ENCODE measurements at places on chromosomes 6 and 20.

GRCh38 chr20:51695574-51696303, 72.5 kb downstream of the ATP9A start:
- H3K4me1 ChIP-seq, result peaks cover 15% of the 10 kb centered on the region
- no peak for DNase-seq
- H3K27me3 ChIP-seq, result no peaks in the 10 kb centered on the region
- peaks cover 19% of the 10 kb centered on the region for H3K36me3 ChIP-seq

- H3K27ac ChIP-seq, result peak overlapping the region; percentile 61
- no peaks in the 10 kb centered on the region for H3K27me3 ChIP-seq
- peaks cover 12% of the 10 kb centered on the region for H3K4me1 ChIP-seq
- DNase-seq, result no peak
- no peak overlapping the region for H3K4me3 ChIP-seq
Measured at GRCh38 chr6:142848156-142848555, 96.8 kb downstream of the HIVEP2 start.

DNA sequence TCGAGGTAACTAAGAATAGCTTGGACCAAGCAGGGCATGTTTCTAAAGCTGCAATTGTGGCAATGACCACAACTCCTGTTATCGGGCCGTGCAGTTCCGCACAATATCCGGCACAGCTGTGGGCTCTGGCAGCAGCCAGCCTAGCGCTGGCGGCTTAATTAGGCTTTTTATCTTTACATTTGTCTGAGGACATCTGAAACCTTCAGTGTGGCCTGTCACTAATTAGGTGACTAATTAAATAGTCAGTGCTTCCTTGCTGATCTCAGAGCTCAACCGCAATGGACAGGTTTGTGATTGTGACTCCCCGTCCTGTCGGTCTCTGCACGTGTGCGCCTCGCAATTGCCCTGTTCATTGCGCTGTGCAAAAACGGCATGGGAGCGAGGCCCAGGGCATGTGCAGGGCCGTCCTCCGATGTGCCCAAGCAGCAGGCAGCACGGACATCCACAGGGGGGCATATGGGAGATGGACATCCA, 134.8 kb upstream of the INSM1 start:
- H3K27me3 ChIP-seq, result no peaks in the 10 kb centered on the region
- H3K27ac ChIP-seq, result no peak overlapping the region
- H3K4me3 ChIP-seq, result no peak overlapping the region
- DNase-seq, result no peak
- H3K36me3 ChIP-seq, result no peaks in the 10 kb centered on the region

GRCh38 chr6:51137777-51138176, 319.1 kb downstream of the TFAP2B start:
- no peak overlapping the region for H3K4me3 ChIP-seq
- H3K27me3 ChIP-seq, result no peaks in the 10 kb centered on the region
- no peak for DNase-seq
- no peaks in the 10 kb centered on the region for H3K4me1 ChIP-seq
- H3K36me3 ChIP-seq, result no peaks in the 10 kb centered on the region
- H3K27ac ChIP-seq, result no peak overlapping the region

DNA sequence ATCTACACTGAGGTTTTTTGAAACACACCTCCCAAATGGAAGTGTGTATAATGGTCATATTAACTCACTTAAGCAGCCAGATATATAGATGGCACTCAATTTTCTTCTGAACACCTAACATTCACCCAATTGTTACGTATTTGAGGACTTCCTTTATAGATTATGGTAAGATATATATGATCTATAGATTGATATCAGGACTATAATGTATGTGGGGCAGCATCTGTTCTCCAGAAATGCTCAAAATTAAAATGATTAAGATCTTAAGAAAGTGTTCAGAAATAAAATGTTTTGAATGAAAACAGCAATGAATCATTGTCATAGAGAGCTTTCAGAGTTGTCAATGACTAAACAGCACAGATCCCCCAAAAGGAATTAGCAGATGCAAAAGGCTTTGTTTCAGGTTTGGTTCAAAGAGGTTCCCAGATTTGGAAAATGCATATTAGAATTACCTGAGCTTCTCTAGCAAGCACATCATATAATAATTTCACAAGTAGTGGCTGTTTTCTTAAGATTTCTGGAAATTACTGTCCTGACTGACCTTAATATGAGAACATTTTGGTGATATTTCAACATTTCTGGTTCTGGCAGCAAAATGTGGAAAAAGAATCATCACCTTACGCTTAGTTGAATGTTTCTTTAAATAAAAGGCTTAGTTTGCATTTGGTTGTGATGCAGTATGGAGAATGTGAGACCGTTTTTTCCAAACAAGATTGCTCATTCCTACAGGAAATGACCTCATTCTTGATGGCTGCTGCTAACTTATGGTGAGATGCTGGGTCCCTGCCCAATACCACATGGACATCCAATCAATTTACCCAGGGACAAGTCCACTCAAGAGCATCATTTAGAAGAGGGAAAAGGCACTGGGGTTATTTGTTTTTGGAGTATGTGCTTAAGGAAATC, 31.5 kb downstream of the TRAF3IP2 start:
- no peak for DNase-seq
- no peak overlapping the region for H3K4me3 ChIP-seq
- H3K36me3 ChIP-seq, result peaks cover 13% of the 10 kb centered on the region
- peaks cover 23% of the 10 kb centered on the region for H3K4me1 ChIP-seq
- no peaks in the 10 kb centered on the region for H3K27me3 ChIP-seq
- H3K27ac ChIP-seq, result peak overlapping the region; percentile 88

GRCh38 chr6:34358389-34358905, 34.0 kb downstream of the NUDT3 start:
- DNase-seq, result no peak
- no peaks in the 10 kb centered on the region for H3K36me3 ChIP-seq
- no peaks in the 10 kb centered on the region for H3K4me1 ChIP-seq
- H3K4me3 ChIP-seq, result no peak overlapping the region
- no peaks in the 10 kb centered on the region for H3K27me3 ChIP-seq
- H3K27ac ChIP-seq, result no peak overlapping the region

DNA sequence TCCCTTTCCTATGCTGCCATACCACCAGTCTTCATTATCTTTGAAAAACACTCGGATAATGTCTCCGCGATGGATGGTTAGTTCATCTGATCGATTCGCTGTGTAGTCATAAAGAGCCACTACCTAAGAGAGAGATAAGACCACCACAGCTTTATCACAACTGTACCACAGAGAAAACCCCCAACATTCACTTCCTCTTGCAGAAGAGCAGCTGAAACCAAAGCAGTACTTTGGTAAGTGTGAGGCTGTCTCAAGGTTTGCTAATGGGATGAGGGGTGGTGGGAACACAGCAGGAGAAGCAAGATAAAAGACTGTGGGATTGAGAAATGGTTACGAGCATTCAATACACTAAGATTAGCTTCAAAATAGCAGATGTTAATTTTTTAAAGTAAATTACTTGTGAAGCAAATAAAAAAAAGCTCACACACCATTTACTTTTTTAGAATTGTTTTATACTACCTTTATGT, 142.1 kb downstream of the MYB start:
- peaks cover 3% of the 10 kb centered on the region for H3K36me3 ChIP-seq
- H3K27ac ChIP-seq, result no peak overlapping the region
- DNase-seq, result peak; percentile 10
- H3K4me1 ChIP-seq, result no peaks in the 10 kb centered on the region
- H3K27me3 ChIP-seq, result no peaks in the 10 kb centered on the region

DNA sequence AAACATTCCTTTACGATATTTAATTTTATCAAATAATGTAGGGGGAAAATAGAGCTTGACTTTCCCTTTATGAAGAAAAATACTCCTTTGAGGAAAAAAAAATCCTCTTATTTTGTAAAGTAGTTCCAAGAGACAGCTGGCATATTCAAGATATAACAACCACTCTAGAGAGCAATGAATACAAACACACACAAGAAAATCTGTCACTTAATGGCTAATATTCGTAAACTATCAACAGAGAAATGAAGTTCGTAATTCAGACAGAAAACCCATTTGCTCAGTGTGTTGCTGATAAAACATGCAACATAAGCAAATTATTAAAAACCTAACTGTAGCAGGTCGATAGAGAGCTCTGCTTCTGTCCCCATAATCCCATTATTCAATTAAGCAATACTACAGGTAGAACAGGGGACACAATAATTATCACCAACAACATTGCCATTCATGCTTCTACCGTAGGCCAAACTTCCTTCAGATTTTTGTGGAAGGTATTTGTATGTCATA, 714.4 kb upstream of the MARCKS start:
- H3K27ac ChIP-seq, result no peak overlapping the region
- H3K27me3 ChIP-seq, result no peaks in the 10 kb centered on the region
- no peak for DNase-seq
- H3K4me1 ChIP-seq, result no peaks in the 10 kb centered on the region
- H3K36me3 ChIP-seq, result no peaks in the 10 kb centered on the region

- DNase-seq, result no peak
- no peak overlapping the region for H3K27ac ChIP-seq
- H3K27me3 ChIP-seq, result no peaks in the 10 kb centered on the region
- H3K36me3 ChIP-seq, result no peaks in the 10 kb centered on the region
- no peaks in the 10 kb centered on the region for H3K4me1 ChIP-seq
Measured at GRCh38 chr6:80465513-80465912, 359.0 kb downstream of the BCKDHB start.

DNA sequence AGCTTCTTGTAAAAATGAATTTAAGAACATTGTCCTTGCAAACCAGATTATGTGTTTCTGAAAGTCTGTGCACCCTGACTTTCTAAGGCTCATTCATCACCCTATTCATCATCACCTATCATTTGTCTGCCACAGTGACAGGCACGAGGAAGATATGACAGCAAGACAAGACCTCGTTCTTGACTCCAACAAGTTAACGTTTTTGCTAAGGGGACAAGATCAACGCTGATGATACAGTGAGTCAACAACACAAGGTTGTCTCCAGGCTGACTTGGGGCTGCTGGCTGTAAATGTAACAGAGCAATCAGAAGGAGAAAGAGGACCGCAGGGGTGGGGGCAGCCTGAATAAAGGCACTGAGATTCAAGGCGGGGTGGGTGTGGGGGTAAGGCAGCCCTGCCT, 94.2 kb downstream of the FOXC1 start:
- no peak overlapping the region for H3K4me3 ChIP-seq
- H3K27ac ChIP-seq, result no peak overlapping the region
- H3K4me1 ChIP-seq, result no peaks in the 10 kb centered on the region
- no peak for DNase-seq
- H3K27me3 ChIP-seq, result no peaks in the 10 kb centered on the region
